ENCODE measurements at places on chromosomes 1 and 21. TPM values are rescaled to one million over a fixed set of nuclear protein-coding genes. Genes with fewer than 3 reads are reported as not detected.

The SPRR2G gene
- not detected for total RNA-seq

- no peak for DNase-seq
These were observed 881.3 kb upstream of the ADGRL2 start for GRCh38 chr1:80919426-80919825.

DNA sequence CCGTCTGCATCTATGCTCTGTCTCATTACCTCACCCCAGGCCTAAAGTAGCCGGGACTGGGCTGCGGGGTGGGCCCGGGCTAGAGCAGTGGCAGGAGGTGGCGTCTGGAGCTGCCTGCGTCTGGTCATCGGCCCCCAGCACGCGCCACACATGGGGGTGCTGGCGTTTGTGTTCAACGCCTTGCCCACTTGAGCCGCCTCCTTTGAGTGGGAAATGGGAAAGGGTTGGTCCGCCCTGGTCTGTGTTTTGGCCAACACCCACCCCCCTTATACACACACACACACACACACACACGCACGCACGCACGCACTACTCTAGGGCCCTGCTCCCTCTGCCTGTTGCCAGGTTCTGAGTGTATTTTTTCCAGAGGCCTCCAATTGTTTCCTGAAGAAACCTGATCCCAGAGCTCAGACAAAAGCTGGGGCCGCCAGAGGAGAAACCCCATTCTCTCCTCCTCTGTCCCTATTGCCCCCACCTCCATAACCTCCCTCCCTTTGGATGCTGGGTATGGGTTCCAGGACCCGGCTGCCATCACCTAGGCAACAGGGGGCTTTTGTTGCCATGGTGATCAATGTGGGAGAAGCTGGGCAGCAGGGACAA lies 10.1 kb downstream of the VANGL2 start:
- DNase-seq: no peak

The LPGAT1 gene
- total RNA-seq: 42.1 TPM

Measured in mucosa of descending colon (tissue), 3 donors.